ENCODE measurements at places on chromosomes 1 and 21. TPM values are rescaled to one million over a fixed set of nuclear protein-coding genes. Genes with fewer than 3 reads are reported as not detected.

Gene NBPF6
- total RNA-seq: not detected

Gene SELENOF
- 197 TPM for total RNA-seq

Gene OLIG1
- 1.6 TPM for total RNA-seq

Gene CHI3L2
- 50.3 TPM for total RNA-seq

Gene REN
- 0.81 TPM for total RNA-seq

Gene SPRR3
- not detected for total RNA-seq

Gene AMPD2
- 56.9 TPM for total RNA-seq

Gene PLEKHN1
- total RNA-seq: 2.1 TPM
